ENCODE measurements at places on chromosomes 5 and 9.
A peak's percentile ranks its signal among the peaks of the same experiment; 100 is the strongest.

DNA sequence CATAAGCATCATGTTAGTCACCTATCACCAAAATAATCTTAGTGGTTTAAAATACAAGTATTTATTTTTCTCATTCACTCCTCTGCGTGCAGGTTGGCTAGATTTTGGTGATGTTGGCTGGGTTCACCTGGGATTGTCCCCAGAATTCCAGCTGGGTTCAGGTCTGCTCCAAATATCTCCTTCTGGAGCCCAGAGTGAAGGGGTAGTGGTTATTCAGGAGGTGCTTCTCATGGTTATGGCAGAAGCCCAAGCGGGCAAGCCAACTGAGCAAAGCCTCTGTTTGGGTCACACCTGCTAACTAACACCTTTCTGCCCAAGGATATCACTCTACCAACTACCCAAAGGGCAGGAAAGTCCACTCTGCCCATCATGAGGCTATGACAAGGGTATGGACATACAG lies 4.7 kb upstream of the SLC25A46 start:
- DNase-seq = no peak

DNA sequence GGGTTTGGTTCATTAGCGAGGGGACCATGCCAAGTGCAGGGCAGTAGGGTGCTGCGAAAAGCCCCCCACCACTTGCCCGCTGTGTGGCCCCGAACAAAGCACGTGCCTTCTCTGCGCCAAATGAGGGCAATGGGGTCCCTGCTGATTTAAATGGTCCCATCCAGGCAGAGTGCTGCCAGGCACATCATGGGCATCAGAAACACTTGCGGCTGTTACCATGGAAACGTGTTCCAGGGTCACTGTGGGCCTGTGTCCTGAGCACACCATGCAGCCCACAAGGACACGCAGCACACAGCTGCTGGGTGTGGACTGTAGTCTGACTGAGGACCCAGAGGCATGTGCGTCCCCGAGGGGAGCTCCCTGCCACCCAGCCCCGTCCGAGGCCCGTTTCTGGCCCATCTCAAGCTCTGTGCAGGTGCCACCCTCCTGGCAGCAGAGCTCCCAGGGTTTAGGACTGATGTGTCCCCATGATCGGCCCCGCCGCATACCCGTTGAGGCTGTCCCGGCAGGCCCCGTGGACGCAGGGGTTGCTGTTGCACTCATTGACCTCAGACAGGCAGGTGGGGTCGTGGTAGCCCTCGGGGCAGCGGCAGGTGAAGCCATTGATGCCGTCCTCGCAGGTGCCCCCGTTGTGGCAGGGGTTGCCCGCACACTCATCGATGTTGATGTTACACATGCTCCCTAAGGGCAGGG lies 31.3 kb upstream of the SEC16A start:
- DNase-seq = no peak

- no peak for DNase-seq
These were observed 13.2 kb upstream of the C5orf58 start for GRCh38 chr5:170219615-170220014.

- DNase-seq = no peak
These were observed 221.8 kb upstream of the RASEF start for GRCh38 chr9:83284746-83285145.

- no peak for DNase-seq
These were observed 6.5 kb downstream of the CD74 start for GRCh38 chr5:150406103-150406722.

- DNase-seq = no peak
These were observed 17.1 kb upstream of the OLFM1 start for GRCh38 chr9:135070198-135070951.

DNA sequence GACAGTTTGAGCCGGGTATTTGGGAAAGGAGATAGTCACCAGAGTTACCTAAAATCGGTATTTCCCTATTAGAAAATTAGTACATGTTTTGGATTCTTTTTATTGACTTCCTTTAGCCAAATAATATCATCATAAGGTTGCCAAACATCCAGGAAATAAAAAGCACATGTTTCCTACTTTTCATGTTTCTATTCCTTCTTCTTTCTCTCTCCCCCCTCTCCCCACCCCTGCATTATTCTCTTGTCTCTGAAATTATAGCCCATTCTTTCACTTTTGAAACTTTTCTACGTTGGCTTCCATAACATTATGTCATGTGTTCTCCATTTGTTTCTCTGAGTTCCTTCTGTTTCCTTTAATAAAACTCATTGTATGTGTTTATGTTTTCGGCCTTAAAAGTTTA lies 161.9 kb downstream of the ALDH1A1 start:
- DNase-seq = no peak

GRCh38 chr5:147617191-147617606 lies 107.3 kb upstream of the DPYSL3 start:
- no peak for DNase-seq

DNA sequence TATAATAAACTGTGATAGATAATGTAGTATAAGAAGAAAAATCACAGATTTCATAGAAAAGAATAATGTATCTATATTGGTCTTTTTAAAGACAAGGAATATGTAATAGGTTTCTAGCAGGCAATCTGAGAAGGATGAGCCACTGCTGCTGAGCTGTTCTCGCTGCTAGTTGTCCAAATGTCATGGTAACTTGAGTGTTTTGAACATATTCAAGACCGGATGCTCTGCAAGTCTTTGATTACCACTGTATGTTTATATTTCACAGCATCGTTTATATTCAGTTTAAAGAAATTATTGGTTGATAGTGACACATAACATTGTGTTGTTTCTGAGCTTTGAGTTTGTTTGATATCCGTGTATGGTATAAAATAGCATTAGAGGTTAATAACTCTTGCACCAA lies 9.6 kb downstream of the C5orf47 start:
- no peak for DNase-seq

GRCh38 chr5:4995014-4995413 lies 145.1 kb upstream of the ADAMTS16 start:
- DNase-seq = no peak

DNA sequence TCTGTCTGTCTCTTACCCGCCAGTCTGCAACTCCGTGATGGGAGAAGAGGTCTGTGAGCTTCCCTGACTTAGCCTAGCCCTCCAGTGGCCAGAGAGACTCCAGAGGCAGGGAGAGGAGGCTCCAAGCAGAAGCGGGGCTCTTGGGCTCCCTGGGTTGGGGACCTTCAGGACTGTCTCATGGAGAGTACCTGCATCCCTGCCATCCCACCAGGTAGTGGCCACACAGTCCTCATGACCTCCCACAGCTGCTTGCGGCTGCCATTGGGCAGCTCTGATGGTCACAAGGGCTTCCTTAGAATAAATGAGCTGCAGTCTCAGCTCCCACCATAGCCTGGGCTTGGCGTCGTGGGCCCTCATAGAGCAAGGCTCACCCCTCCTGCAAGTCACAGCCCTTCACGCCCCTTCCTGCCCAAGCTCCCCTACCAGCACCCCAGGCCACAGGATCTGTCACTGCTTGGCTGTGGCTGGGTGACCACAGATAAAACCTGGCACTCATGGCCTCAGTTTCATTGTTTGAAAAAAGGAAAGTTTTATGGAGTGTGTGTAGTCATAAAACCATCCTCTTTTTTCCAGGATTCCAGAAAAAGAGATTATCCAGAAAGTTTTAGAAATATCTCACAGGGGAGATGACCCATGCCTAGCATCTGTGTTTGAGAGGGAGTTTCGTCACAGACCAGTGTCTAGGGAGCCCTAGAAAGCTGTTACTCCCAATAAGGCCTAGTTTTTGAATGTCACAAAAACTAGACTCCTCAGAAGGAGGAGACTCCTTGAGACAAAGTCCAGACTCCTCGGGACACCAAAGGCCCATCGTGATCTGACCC lies 48.4 kb downstream of the PPARGC1B start:
- DNase-seq = no peak

GRCh38 chr5:135565725-135566421 lies 12.9 kb downstream of the CXCL14 start:
- DNase-seq = peak; percentile 74

DNA sequence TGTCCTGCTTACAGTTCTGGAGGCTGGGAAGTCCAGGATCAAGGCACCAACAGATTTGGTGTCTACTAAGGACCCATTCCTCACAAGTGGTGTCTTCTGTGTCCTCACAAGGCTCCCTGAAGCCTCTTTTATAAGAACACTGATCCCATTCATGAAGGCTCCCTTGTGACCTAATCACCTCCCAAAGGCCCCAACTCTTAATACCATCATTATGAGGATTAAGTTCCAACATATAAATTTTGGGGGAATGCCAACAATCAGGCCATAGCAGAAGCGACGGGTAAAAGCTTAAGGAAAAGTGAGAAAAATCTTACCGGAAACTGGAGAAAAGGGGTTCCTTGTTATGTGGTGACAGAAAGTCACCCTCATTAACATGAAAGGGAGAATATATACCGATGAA lies 11.2 kb downstream of the CTNNAL1 start:
- DNase-seq = no peak

DNA sequence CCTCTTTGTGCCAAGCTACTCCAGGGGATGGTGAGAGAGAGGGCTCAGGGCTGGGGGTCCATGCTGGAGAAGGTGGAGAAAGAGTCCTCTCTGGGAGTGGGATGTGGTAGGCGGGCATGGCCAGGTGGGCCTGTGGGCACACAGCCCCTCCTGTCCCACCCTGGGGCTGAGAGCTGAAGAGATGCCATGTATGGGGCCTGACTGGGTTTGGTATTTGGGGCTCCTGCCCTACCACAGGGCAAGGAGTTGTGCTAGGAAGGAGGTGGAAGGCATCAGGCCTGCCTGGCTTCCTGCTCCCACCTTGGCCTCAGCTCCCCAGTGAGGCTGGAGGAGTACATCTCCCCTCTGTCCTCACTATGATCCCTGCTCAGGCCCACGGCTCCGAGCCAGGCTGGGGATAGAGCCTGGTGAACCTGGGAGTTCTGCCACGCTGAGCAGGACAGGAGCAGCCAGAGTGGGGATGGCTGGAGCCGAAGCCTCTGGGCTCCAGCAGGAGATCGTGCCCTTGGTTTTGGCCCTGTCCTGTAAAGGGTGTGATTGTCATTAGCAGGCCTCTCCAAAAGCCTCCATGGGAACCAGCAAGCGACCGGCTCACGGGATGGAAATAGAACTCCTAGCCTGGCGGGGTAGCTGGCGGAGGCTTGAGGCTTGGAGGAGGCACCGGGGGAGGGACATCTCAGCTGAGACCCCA lies 75.5 kb downstream of the CACNA1B start:
- no peak for DNase-seq

DNA sequence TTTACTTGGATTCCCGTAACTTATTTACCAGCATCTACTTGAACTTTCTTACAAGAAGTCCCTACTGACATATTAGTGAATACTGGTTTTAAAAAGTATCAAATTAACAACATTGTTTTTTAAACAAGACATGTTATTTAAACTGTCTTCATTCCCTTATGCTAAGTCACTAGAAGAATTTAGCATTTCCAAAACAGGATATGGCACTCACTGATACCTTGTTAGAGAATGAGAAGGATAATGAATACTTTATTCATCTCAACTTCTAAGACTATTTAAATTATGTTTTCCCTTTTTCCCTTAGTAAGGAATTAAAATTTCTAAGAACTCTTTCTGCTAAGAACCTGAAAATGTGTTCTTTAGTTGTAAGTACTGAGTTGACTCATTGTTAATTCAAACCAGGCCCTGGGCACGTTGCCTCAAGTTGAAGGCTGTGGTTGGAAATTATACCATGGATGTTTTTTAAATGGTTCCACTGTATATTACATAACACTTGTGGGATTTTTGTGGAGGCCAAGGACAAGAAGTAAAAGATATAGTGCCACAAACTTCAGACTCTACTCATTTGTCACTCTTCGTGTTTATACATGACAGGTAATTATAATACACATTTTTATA lies 219.0 kb upstream of the EDIL3 start:
- DNase-seq = no peak

DNA sequence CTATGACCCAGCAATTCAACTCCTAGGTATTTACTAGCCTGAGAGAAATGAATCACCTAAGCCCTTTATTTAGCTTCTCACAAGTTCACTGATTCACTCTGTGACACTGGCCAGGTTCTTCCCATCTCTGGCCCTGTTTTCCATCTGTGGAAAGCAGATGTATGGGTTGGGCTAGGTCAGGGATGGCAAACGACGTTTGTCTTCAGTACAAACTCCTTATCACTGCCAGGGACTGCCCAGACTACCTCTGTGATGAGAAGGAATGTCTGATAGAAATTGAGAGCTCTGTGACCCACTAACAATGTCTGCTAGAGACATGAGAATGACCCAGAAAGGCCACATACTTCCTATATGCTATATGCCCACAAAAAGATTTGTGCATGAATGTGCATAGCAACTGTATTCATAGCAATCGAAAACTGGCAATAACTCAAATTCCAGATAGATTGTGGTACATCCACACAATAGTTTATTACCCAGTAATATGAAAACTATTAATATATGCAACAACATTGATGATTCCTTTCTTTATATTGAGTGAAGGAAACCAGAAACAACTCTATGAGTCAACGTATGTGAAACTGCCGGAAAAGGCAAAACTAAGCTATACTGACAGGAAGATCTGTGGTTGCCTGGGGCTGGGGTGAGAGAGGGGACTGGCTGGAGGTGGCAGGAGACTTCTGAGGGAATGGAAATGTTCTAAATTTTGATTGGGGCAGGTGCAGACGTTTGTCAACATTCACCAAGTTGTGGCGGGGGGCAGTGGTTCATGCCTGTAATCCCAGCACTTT lies 32.0 kb upstream of the ADAM19 start:
- DNase-seq = peak; percentile 45

DNA sequence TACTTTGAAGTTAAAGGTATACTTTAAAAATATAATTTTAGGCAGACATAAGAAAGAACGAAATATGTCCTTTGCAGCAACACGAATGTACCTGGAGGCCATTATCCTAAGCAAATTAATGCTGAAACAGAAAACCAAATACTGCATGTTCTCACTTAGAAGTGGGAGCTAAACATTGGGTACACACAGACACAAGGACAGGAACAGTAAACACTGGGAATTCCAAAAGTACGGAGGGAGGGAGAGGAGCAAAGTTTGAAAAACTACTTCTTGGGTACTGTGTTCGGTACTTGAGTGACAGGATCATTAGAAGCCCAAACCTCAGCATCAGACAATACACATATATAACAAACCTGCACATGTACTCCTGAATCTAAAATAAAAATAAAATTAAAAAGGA lies 40.9 kb downstream of the TJP2 start:
- DNase-seq = no peak

DNA sequence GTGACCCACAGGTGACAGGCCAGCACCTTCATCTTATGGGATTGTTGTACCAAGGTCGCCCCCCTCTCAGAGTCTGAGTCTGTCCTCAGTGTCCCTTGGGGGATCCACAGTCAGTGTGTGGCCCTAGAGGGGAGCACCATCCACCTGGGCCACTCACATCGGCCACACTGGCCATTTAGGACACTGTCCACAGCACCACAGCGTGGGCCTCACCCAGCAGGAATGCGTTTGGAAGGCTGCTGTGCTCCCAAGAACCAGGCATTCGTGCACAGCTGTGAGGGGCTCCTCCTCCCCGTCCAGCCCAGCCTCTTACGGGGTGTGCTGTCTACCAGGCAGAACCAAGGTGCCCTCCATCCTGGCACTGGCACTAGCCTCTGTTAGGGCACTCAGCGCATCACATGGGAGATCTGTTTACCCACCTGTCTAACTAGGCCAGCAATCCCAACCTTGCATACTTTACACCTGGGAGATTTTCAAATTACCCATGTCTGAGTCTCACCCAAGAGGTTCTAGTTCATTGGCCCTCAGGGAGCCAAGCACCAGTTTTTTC lies 24.5 kb upstream of the UBE2QL1 start:
- no peak for DNase-seq

GRCh38 chr5:149940077-149940574 lies 4.5 kb downstream of the PDE6A start:
- no peak for DNase-seq

GRCh38 chr5:127746756-127747155 lies 43.6 kb downstream of the CCDC192 start:
- no peak for DNase-seq

- no peak for DNase-seq
These were observed 95.9 kb downstream of the CDH9 start for GRCh38 chr5:26942481-26942880.

Data from stimulated activated CD4-positive, alpha-beta T cell treated with anti-CD3 and anti-CD28 coated beads, Interleukin-12 subunit alpha, Interleukin-12 subunit beta, amount 100 ng/mL, for 4 hours (primary cell).